Activated T-cell treated with anti-CD3 and anti-CD28 coated beads, Interleukin-2, amount 50 U/mL, for 24 hours (primary cell): ENCODE measurements at places on chromosomes 12 and 14.

- DNase-seq: no peak
Observed at GRCh38 chr12:42020226-42020625, 124.4 kb downstream of the GXYLT1 start.

DNA sequence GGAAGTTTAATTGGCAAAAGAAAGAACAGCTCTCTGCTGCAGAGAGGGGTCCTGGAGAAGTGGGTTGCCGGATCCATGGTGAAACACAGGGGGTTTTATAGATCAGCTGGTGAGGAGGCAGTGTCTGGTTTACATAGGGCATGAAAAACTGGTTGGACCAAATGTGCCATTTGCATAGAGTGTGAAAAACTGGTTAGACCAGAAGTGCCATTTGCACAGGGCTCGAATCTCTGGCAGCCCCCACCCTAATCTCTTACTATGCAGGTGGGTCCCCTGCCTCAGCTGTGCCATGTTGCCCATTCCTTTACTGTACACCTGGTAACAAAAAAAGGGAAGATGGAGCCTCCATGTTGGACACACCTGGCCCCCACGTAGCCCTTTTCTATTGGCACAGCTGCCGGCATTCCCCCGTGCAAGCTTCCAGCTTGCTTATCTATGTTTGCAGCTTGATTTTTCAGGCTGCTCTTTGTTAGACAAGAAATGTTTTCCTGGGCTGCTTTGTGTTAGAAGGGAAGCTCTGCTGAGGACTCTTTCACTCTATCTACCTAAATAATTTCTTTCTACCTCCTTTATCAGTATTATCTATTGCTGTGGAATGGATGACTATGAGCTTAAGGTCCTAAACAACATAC, 61.1 kb upstream of the TMEM132D start:
- DNase-seq: no peak

DNA sequence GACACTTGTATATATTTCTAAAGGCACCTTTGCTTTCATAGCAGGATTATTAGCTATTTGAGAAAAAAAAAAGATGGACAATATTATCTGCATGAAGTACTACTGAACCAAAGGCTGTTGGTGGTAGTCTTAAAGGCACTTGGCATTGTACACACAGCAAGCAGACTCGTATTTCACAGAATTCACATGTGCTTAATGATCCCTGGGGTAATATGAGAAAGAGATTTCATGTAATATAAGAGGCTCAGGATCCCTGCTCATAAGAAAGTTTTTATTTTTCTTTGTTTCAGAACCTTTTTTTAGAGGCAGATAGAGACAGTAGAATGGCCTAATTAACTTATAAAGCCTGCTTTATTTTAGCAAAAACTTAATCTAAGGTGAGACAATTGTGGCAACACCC, 59.5 kb downstream of the SYNE2 start:
- no peak for DNase-seq

- DNase-seq: no peak
Observed at GRCh38 chr12:75483431-75483830, 2.9 kb downstream of the GLIPR1 start.

DNA sequence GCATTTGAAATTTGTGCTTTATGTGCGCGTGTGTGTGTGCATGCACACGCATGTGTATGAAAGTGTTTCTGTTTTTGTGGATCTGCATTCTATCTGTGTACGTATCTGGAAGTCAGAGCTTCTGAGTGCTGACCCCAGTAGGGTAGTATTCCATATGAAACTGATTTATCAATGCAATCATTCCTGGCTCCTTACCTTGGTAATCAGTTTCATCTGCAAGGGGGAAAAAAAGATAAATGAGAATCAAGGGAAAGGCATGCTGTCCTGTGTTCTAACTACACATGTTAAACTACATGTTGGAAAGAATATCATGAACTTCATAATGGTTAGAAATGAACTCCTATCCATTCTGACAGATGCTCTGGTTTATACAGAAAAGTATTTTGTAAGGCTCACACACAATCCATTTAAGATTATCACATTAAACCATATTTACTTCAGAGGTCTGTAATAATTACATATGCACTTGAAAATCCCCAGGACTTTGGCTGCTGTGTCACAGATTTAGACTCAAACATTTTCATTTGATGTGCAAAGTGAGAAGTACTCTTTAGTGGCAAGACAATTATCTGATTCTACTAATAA, 276.1 kb upstream of the LMO3 start:
- DNase-seq: no peak

DNA sequence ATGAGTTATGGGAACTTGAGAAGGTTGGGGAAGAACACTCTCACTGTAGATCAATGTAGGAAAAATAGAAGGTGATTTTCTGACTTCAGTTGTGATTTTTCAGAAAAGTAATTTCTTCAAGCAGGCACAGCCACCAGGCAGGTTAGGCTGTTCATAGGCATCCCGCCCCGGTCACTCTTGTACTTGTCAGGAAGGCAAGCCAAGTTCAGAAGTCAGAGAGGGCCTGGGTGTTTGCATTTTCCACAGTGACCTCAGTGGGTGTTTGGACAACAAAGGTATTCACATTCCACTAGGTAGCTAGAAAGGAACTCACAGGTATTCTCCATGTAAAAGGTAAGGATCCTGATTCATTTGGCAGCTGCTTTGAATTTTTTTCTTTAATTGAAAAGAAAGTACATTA, 3.0 kb upstream of the FAM234B start:
- no peak for DNase-seq

DNA sequence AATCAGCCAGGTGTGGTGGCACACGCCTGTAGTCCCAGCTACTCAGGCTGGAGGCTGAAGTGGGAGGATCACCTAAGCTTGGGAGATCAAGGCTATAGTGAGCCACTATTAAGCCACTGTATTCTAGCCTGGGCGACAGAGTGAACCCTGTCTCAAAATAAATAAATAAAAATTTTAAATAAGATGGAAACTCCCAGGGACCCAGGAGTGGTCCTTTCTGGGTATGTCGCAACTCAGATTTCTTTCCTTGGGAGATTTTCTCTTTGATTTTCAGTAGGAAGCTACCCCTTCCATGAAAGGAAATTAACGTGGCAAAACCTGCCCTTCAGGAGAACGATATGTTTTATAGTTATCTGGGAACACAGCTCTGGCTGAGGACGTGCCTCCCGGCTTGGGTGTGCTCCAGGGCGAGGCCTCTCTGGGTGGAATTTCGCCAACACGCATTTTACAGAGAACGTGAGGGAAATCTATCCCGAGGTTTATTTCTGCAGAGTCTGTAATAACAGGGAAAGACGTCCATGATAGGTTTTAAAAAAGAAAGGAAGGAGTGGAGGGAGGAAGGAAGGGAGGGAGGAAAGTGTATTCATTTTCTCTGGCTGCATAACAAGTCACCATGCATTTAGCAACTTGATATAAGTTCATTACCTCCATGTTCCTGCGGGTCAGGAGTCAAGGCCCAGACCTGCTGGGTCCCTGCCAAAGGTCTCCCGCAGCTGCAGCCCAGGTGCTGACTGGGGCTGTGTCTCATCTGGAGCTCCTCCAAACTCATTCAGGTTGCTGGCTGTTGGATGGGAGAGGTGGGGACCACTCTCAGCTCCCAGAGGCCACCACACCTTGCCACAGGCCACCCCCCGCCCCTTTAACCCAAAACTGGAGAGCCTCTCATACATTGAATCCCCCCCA, 80.6 kb upstream of the GSC start:
- DNase-seq: no peak

DNA sequence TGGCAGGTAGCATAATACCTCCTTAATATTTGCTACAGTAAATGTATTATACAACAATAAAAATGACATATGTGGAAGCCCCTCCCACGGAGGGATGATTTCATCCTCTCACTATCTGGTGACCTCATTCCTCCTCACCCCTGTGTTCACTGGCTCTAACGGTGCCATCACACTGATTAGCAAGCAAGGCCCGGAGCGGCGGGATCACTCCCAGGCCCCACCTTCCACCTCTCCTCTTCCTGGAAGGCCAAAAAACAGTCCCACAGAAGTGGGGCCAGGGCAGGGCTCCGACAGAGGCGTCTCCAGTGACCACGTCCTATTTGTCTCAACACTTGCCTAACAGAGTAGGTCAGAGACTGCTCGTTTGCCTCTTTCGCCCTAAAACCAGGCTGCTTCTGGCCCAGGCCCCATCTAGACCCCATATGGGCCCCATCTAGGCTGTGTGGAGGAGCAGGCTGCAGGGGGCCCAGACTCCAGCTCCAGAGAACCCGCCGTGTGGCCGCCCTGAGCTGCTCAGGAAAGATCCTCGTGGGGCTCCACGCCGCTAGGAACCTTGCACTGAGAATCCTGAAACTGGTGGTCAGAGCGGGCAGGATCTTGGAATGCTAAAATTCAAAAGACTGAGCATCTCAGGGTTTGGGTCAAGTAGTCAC, 3.7 kb downstream of the SELPLG start:
- DNase-seq: peak; percentile 75

DNA sequence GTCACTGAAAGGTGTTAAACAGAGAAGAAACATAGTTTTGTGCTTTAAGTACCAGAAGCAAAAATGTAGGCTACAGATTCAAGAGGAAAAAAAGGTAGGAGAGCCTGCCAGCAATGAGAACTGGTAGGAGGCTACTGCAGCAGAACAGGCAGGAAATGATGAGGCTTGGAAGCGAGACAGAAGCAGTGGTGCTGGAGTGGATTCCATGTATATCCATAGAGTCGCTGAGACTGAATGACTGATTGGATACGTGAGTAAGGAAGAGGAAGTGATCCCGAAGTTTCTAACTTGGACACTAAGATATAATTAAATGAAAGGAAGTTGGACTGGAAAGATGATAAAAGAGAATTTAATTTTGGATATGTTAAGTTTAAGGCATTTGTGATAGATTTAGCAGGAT, 45.0 kb upstream of the CCDC91 start:
- no peak for DNase-seq

DNA sequence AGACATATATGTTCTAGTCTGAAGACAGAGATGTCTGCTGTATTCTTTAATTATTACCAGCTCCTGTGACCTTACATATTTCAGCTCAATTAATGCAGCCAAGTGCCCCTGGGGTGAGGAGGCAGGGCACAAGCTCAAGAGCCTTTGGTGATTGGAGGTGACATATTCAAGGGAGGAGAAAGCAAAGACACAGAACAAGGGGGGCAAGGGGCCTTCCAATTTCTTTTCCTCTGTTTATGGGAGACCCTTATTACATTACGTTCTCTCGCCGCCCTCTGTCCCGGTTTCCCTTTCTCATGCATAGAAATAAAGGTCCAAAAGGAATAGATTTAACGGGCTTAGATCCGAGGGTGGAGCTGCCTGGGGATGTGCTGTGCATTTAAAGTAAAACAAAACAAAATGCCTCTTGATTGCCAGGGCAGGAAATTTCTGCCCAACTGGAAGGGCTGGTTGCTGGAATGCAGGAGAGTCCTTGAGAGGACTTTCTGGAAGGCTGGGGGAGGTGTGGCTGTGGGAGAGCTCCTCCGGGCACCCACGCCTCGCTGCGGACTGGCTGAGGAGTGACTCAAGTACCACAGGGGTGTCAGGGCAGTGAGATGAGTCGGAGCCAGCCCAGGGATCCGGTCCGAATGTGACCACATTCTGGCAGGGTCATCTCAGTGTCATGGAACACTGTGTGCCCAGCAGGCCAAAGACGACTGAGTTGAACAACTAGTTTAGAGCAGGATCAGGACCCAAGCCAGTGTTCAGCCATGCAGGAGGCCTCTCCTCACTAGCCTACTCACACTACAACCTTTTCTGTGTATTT, 32.1 kb upstream of the GSG1 start:
- DNase-seq: no peak

GRCh38 chr12:123936471-123936870, 36.2 kb downstream of the CCDC92 start:
- DNase-seq: no peak

- DNase-seq: no peak
Observed at GRCh38 chr14:99472937-99473336, 7.7 kb downstream of the SETD3 start.

DNA sequence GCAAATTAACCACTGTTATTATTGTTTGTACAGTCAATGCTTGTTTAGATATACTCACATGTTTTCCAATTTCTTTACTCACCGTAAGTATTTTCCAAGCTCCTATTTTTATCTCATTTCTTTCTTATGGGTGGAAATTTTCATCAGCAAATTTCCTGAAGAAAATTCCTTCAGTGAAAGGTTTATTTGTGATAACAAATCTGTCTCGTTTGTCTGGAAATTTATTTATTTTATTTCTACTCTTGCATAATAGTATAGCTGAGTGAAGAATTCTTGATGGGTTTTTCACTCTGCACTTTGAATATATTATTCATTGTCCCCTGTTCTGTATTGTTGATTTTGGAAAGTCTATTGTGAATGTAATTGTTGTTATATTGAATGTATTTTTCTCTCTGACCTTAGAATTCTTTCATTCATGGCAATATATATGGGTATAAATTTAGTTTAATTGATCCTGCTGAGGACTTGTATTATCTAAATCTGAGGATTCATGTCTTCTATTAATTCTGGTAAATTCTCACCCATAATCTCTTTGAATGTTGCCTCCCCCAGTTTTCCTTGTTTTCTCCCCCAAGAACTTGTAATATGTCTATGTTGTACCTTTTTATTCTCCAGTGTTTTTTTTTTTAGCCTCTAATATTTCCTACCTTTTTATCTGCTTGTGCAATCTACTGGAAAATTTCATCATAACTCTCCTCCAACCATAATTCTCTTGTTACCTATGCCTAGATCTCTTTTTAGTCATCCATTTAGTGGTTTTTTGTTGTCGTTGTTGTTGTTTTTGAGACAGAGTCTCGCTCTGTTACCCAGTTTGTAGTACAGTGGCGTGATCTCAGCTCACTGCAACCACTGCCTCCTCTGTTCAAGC, 21.6 kb upstream of the HOXC13 start:
- no peak for DNase-seq

DNA sequence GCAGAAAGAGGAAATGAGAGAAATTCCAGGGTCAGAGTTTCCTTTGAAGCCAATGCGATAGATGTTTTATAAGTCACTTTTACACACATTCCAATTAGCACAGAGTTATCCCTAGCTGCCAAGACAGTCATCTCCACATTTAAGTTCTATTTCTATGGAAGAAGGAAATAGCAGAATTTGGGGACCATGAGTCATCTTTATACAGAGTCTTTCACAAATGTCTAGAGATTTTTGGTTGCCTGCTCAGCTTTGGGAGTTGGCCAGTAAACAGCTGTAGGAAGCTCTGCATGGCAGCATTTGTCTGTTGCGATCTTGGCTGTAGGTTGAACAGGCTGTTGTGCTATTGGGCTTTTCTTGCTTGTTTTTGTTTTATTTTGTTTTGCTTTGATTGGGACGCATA, 884.3 kb downstream of the GALC start:
- DNase-seq: no peak

DNA sequence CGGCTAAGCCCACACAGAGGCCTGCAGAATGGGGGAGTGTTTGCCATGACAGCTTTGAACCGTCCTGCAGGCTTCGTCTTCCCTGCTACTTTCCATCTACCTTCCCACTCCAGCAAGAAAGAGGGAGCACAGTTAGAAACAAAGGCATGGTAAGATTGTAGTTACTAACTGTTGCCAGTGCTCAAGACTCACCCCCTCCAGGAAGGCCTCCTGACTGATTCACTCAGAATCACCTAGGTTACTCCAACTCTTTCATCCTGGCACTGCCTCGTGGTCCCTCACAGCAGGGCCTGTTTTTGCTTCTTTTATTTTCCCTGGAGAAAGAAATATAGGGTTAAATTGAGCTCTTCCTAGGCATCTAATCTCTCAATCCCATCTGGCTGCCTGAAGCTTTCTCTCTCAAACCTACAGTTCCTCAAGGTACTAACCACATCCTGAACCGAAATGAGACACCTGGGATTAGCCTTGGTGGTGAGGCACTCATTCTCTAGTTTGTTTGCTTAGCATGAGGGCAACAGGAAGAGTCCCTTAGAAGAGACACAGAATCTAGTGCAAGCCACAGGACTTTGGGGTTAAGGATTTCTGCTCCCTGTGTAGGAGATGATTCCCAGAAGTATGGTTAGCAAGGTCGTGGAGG, 7.8 kb downstream of the GALNT6 start:
- DNase-seq: no peak
